Umbilical cord (tissue), 2 donors: ENCODE measurements at places on chromosomes 7 and 10. TPM values are rescaled to one million over a fixed set of nuclear protein-coding genes. Genes with fewer than 3 reads are reported as not detected.
A peak's percentile ranks its signal among the peaks of the same experiment; 100 is the strongest.

GRCh38 chr10:72310241-72310633 lies 36.5 kb downstream of the DDIT4 start:
- DNase-seq, result no peak

DNA sequence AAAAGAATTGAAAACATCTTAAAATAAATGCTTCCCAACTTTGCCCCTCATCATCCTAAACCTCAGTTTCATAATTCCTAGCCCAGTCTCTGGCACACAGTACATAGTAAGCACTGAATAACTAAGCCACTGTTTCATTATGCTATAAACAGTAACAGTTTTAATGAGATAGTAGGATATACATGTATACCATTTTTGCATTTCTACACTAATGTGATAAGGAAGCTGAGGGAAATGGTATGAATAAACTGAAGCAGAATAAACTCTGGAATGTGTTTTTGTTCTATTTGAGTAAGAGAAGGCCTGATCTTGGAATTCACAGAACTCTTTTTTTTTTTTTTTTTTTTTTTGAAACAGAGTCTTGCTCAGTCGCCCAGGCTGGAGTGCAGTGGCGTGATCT lies 8.8 kb downstream of the NAPEPLD start:
- no peak for DNase-seq

DNA sequence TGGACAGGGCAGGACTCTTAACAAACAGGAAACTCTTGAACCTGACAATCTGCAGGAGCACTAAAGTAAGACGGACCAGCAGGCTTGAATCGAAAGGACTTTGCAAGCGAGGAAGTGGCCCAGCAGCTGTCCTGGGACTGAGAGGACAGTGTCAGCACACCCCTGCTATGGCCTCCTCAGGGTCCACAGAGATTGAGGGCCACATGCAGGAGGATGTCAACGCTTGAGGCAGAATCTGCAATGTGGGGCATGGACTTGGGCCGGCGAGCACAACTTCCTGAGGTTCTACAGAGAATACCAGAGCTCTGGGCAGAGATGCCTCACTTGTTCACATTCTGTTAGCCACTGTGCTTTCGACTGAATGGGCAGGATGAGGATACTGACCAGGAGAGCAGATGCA lies 84.4 kb upstream of the EFCAB10 start:
- DNase-seq, result no peak

- DNase-seq, result no peak
Observed at GRCh38 chr7:24500599-24500998, 72.7 kb upstream of the PALS2 start.

DNA sequence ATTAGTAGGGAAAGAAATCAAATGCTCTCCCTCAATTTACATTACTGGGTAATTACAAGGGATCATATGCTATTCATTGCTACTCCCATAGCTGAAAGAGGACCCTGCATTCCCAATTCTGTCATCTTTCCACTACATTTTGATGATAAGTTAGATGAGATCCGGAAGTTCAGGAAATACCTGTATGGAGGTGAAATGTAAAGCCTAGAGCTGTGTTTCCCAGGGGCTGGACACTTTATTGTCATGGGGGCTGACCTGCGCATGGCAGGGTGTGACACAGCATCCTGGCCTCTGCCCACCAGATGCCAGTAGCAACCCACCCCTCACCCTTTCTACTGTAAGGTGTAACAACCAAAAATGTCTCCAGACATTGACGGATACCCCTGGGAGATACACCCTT lies 56.6 kb downstream of the HECW1 start:
- no peak for DNase-seq

The SLC18A3 gene
- not detected for total RNA-seq

The PRSS37 gene
- total RNA-seq, result 0.72 TPM

The GLCCI1 gene
- total RNA-seq, result 12.3 TPM

DNA sequence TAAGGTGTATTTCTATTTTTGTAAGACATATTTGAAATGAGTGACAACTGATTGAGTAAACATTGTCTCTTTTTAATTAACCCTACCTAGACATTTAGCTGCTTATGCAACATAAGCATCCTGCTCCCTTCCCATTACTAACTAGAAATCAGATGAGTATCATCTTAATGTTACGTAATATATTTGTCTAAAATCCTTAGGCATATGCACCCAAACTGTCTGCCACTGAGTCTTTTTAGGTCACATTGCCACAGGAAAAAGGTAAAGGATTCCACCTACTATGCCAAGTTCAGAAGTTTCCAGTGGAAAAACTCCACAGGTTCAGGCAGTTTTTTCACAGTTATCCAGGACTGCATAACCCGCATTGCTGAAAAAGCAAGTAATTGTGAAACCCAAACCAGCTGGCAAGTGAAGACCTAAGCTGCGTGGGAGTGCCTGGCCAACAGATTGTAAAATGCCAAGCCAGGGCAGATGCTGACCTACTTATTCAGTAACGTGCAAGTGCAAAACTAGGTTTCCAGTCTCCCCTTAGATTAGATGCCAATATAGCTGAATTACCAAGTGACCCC lies 983.7 kb downstream of the GATA3 start:
- DNase-seq, result no peak

The SAMD9 gene
- total RNA-seq, result 24.6 TPM

DNA sequence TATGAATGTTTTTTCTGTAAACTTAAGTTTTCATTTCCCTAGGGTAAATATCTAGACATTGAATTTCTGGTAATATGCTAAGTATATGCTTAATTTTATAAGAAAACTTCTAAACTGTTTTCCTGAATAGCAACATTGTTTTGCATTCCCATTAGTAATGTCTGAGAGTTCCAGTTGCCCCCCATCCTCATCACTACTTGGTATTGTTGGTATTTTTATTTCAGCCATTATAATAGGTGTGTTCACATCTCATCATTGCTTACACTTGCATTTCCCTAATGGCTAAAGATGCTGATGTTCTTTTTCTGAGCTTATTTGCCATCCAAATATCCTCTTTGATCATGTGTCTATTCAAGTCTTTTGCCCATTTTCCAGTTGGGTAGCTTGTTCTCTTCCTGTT lies 269.6 kb downstream of the KCNMA1 start:
- no peak for DNase-seq

The LBX1 gene
- 0.24 TPM for total RNA-seq

DNA sequence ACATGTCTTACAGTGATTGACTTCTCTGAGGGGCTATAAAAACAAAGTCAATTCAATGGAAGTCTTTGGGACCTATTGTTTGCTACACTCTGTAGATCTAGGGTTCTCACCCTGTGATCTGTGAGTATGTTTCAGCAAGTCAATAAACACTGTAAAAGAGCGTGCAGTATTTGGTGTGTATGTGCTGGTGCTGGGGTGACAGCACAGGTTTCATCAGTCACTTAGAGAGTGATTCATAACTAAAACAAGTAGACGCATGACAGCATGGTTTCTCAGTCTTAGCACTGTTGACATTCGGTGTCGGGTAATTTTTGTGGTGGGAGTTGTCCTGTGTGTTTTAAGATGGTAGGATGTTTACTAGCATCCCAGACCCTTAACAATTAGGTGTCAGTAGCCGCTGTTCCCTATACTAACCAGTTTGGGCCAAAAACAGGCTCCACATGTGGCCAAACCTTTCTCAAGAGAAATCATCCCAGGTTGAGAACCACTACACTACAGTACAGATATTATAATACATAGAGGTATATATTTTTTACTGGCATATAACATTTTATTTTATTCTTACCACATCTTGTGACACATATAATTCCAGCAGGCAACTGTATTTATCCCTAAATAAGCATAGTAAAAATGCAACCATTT lies 411.8 kb downstream of the ARL4A start:
- DNase-seq, result no peak

GRCh38 chr10:103154521-103155299 lies 38.4 kb downstream of the NT5C2 start:
- DNase-seq, result peak; percentile 72

DNA sequence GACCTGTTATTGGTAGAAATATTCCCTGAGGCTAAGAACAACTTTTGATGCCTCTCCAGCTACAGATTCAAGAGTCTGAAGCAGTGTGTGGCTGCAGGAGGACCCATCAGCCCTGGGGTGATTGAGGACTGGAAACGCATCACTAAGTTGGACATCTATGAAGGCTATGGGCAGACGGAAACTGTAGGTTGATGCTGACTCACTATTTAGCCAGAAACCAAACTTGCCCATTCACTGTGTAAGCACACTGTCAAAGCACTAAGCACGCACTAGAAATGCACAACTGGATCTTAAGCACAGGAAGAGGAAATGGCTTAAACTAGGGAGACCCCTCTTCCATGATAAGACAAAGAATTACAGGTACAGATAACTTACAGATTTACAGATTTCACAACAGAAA lies 20.8 kb downstream of the ACSM6 start:
- no peak for DNase-seq

DNA sequence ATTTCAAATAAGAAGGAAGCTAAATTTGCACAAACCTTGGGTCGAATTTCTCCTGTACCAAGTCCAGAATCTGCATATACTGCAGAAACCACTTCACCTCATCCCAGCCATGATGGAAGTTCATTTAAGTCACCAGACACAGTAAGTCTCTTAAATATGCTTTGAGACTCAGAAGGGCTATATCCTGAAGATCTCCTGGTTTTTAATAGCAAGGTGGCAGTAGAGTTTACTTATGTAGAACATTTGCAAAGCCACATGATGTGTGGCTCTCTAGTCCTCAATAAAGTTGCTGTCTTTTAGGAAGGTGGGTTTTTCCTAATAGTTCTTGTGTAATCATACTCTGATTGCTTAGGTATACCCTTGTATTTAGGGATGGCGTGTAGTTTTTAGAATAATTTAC lies 8.7 kb downstream of the DBF4 start:
- no peak for DNase-seq

DNA sequence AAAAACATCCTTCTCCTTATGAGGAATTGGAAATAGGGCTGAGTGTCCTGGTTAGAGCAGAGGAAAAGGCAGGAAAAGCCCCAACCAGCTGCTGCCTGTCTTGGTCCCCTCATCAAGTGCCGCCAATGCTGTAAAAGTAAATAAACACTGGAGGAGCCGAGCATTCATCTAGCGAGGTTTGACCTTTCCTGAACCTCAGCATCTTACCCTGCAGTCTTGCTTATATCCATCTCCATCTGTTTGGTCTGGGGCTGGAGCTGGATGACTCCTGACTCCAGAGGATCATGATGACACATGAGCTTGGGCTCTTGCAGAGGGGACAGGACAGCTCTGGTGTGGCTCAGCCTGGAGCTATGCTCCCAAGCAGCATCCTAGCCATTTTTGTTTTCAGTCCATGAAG lies 501.1 kb downstream of the TNS3 start:
- DNase-seq, result no peak

The TLL2 gene
- total RNA-seq, result 1.2 TPM

DNA sequence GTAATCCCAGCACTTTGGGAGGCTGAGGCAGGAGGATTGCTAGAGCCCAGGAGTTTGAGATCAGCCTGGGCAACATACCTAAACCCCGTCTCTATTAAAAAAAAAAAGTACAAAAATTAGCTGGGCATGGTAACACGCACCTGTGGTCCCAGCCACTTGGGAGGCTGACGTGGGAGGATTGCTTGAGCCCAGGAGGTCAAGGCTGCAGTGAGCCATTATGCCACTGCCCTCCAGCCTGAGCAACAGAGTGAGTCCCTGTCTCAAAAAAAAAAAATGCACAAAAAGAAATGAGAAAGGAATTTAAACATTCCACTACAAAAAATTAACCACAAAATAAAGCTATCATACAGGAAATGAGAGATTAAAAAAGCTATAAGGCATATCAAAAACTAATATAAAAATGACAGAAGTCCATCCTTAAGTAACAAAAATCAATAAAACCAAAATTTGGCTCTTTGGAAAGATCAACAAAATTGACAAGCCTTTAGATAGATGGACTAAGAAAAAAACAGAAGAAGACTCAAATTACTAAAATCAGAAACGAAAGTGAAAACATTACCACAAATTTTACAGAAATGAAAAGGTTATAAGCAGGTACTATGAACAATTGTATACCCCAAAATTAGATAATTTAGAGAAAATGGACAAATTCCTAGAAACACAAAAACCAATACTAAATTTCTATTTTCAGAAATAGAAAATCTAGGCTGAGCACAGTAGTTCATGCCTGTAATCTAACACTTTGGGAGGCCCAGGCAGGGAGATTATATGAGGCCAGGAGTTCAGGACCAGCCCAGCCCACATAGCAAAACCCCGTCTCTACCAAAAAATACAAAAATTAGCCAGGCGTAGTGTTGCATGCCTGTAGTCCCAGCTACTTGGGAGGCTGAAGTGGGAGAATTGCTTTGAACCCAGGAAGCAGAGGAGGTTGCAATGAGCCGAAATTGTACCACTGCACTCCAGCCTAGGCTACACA lies 42.4 kb upstream of the NANOS1 start:
- DNase-seq, result no peak

DNA sequence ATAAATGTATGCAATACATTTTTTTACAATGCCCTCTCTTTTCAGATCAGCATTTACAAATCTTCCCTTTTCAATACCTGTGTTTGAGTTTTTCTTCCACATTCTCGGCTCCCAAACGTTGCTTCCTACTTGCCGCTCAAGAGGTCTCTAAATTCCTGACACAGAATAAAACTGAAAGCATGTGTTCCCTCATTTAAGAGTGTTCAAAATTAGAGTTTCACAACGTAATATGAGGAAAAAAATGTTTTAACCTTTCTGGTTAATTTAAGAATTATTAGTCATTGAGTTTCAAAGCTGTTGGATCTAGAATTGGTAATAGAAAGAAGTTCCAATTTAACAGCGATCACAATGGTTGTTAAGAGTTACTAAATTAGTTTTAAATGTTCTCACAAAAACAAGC lies 100.4 kb downstream of the ARID5B start:
- DNase-seq, result no peak

The SPDYE5 gene
- 4.8 TPM for total RNA-seq
